ENCODE measurements at places on chromosomes 7 and 10.

- DNase-seq, result no peak
These were observed 604.5 kb upstream of the STEAP1 start for GRCh38 chr7:89549768-89550167.

DNA sequence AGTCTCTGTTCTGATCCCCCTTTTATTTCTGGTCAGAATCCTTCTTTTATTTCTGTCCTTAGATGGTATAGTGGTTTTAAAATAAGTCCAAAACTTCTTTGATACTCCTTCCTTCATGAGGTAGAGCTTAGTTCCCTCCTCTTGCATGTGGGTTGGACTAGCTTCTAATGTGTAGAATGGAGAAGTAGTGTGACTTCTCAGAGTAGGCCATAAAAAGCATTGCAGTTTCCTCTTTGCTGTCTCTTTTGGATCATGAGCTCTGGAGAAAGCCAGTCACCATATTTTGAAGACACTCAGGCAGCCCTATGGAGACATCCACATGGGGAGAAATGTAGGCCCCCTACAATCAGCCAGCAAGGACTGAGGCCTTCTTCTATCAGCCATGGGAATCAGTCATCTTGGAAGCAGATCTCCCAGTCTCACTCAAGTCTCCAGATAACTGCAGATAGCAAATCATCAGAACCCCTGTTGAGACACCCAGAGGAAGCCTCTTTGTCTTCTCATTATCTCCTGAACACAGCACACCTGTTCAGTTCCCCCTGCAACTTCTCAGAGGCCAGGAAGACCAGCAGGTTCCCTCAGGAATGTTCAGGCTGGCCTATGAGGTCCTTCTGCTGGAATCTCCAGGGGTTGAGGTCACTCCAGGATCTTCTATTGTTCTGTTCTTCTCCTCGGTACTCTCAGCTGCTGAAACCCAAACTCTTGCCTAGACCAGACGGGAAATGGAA lies 511.9 kb upstream of the ZMIZ1 start:
- no peak for DNase-seq

- no peak for DNase-seq
These were observed 1.9 kb upstream of the TAS2R39 start for GRCh38 chr7:143181349-143181748.

DNA sequence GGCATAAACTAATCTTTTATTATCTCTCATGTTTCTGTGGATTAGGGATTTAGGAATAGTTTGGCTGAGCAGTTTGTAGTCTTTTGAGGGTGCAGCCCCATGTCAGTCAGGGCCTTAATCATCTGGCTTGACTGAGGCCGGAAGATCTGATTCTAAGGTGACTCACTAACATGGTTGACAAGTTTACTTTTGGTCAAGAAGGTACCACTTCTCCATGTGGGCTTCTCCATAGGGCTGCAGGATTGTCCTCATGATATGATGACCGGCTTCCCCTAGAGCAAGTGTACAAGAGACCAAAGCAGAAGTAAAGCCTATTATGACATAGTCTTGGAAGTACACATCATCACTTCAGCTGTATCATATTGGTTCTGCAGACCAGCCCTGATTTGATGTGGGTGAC lies 45.9 kb upstream of the OIT3 start:
- DNase-seq, result no peak

GRCh38 chr10:62352356-62352970 lies 21.7 kb upstream of the ZNF365 start:
- DNase-seq, result peak; percentile 46

DNA sequence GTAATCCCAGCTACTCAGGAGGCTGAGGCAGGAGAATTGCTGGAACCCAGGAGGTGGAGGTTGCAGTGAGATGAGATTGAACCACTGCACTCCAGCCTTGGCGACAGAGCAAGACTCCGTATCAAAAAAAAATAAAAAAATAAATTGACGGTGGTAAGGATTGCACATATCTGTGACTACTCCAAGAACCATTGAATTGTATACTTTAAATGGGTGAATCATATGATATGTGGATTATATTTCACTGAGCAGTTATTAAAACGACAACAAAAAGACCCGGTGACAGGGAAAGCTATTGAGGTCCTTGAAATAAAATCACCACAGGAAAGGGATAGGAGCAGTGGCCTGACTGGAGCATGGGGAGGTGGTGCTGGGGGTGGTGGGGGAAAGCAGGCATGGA lies 31.2 kb upstream of the COMTD1 start:
- DNase-seq, result no peak

- no peak for DNase-seq
These were observed 810.7 kb downstream of the MAGI2 start for GRCh38 chr7:78642751-78643150.

DNA sequence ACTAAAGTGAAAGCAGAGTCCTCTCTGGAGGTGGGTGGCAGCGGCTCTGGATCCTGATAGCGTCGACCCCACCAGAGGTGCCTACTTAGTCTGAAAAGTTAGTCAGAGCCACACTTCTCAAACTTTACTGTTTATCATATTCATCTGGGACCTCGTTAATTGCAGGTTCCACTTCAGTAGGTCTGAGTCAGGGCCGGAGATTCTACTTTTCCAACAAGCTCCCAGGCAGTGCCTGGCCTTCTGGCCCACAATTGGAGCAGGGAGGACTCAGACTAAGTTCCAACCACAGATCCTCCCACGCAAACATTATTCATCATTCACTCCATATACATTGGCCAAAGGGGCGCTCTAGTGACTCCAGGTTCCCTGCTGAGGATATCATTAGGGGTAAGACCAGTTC lies 78.1 kb downstream of the VSTM4 start:
- DNase-seq, result no peak

- DNase-seq, result no peak
These were observed 25.0 kb downstream of the SHH start for GRCh38 chr7:155787171-155787851.

- DNase-seq, result no peak
These were observed 45.6 kb downstream of the BMPR1A start for GRCh38 chr10:86801995-86802394.

DNA sequence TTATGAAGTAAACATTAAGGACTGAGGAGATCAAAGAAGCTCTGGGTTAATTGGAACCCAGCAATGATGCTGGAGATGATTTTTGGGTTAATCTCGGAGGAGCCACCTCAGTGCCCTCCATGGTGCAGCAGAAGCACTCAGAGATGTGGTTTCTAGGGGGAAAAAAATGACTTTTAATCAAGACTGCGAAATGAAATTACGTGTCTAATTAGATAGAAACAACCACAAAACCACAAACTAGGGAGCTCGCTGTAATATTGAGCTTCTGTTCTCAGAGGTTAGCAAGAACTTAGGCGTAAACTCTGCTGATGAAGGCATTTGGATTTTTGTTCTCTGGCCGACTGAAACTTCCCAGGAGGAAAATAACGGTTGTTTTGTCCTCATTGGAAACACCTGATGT lies 319.0 kb downstream of the GRID1 start:
- DNase-seq, result peak; percentile 25

DNA sequence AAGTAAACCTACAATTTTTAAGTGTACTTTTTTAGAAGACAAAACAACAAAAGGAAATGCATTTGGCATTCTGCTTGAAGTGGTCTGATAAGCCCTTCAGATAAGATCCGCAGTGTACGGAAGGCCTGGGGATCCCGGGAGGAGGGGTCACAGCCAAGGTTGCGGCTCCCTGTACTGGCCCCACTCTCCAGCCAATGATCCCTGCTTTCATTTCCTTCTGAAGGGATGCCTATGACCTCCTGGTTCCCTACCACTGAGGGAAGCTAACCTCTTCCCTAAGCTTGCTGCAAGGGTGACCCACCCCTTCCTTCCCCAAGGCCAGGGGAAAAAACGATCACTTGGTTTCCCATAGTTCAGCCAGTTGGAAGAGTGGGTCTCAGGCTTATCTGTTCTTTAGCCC lies 5.3 kb downstream of the DENND2A start:
- no peak for DNase-seq

GRCh38 chr10:130440494-130440893 lies 304.3 kb downstream of the GLRX3 start:
- no peak for DNase-seq

DNA sequence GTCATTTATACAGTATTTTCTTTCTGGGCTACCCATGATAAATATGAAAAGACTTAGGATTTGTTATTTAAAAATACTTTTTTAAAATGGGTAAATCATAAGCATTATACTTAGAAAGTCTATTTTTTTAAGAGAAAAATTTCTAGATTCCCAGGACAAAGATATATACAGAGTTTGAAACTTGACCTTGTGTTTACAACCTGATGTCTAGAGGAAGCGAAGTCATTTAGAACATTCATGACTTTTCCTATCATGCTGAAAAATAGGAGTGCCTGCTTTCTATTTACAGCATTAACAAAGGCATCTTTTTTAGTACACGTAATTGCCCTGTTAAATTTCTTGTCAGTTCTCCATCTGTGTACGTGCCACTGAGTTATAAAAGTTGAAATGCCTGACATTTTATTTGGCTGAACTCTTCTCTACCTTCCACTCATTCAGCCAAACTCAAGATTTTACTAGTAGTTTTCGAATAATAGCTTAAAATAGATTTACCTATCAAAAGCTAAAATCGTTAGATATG lies 23.0 kb downstream of the GNAT3 start:
- no peak for DNase-seq

DNA sequence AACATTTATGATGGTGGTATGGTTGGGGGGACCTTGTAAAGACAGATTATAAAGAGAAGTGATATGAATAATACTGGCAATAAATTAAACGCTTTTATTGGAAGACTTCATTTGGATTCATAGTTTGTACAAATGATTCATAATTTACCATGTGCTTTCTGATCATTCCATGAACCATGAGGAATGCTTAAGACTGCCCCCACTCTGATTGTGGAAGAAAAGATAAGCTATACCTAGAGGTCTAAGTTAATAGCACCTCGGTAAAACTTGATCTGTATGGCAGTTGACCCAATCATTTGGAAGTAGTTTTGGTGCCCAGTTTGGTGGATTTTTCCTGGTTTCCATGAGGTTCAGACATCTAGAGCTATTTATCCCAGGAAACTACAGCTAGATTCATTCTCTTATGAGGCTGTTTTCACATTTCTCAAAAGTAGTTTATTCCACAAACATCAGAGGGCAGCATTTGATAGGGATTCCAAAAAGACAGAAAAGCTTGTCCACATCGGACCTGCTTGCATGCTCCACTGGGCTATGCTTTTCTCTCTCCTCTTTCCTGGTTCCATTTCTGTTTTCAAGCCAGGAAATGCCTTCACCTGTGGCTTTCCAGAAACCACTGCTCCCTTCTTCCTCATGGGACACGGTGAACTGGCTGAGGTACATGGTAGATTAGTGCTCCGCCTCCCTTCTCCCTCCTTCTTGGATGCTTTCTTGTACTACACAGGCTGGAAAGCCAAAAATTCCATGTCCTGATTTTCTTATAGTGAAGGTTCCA lies 29.2 kb downstream of the TFAM start:
- no peak for DNase-seq

- DNase-seq, result no peak
These were observed 6.0 kb downstream of the SSBP1 start for GRCh38 chr7:141744131-141744530.

DNA sequence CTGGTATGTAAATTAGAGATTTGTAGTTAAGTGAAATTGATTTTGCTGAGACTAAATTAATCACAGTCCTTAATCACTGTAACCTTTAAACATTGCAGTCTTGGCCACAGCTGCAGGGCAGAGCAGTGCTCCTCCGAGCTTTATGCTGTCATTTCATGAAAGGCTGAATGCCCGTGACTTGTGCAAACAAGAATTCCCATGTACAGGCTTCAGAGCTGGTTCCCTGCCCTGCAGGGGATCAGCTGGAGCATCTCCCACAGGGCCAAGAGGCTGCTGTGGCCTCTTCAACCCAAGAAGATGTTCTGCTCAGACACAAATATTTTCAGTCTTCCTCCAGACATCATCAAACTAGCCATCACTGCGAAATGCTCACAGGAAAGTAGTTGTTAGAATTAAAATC lies 419.1 kb downstream of the AUTS2 start:
- no peak for DNase-seq

DNA sequence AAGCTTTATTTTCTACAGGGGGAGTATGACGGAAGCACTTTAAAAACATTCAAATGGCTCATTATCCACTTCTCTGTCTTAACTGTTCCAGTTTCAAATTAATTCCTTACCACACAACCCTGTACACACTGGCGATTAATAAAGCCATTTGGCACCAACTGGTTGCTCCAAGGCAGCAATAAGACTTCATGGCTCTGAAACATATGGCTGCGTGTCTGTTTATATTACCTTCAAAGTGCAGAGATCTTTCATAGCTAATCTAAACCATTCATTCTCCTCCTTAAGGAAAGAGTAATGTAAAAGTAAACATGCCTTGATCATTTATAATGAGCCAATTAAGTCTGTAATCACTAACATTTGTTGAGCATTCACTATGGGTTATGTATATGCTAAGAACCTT lies 325.7 kb downstream of the PARD3 start:
- DNase-seq, result no peak

GRCh38 chr10:21329995-21330627 lies 195.4 kb downstream of the SKIDA1 start:
- DNase-seq, result no peak

- no peak for DNase-seq
These were observed 724.0 kb downstream of the GRID1 start for GRCh38 chr10:85642421-85643170.

DNA sequence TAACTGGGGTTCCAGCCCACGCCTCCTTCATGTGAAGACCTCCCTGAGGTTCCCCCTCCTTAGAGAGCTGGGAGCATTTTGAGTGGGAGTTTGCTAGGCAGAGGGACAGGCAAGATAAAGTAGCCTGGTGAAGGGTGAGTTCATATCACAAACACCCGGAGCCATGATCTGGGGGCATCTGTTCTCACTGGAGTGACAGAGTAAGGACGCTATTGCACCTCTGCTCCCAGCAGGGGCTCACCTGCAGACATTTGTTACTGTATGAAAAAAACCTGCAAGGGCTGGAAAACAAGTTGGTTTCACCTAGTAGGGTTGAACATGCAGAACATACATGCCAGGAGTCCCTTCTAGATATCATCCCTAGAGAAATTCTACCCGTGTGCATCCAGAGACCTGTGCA lies 88.4 kb downstream of the CARD11 start:
- DNase-seq, result no peak

GRCh38 chr10:95469676-95470075 lies 91.5 kb downstream of the SORBS1 start:
- DNase-seq, result no peak

DNA sequence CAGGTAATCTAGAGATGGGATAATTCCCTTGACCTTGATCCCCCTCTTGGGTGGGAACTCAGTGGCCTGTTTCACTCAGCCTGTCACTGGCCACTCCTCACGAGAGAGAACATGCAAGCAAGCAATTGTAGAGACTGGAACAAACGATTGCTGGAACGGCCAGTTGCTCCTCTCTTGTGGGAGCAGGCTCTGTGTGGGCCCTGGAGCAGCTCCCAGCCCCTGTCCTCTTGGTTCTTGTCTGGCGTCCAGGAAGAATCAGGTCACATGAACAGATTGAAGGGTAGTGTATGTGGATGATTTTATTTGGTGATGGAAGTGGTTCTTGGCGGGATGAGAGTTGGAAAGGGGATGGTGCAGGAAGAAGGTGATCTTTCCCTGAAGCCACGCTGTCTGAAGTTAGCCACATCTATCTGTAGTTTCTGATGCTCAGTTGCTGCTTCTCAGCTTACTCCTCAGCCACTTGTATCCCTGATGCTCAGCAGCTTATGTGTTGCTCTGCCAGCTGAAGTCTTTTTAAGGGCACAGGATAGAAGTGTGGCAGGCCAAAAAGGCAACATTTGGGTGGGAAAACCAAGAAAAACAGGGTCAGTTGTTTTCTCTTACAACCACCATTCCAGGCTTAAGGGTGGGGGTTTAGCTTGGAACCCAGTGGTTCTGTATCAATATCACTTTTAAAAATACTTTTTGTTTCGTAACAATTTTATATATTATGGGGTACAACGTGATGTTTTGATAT lies 15.9 kb downstream of the RNF133 start:
- no peak for DNase-seq

- DNase-seq, result no peak
These were observed 115.7 kb upstream of the RHOBTB1 start for GRCh38 chr10:61059636-61060035.
